ENCODE measurements at places on chromosomes 5 and 9. TPM values are rescaled to one million over a fixed set of nuclear protein-coding genes. Genes with fewer than 3 reads are reported as not detected.

NPR3 gene
- total RNA-seq = 1.2 TPM

PITX1 gene
- total RNA-seq = 29.7 TPM

SLC26A2 gene
- total RNA-seq = 22.6 TPM

TMEM8B gene
- 6.2 TPM for total RNA-seq

WDR70 gene
- total RNA-seq = 34.1 TPM

ANKRD55 gene
- under 0.01 TPM for total RNA-seq

GAS1 gene
- total RNA-seq = 12.1 TPM

GNA14 gene
- total RNA-seq = not detected

IFNA13 gene
- total RNA-seq = not detected

ECSCR gene
- total RNA-seq = 0.74 TPM

FCHSD1 gene
- total RNA-seq = 61.7 TPM

ASS1 gene
- total RNA-seq = 111 TPM

GMCL2 gene
- not detected for total RNA-seq

ACSL6 gene
- under 0.01 TPM for total RNA-seq

MARCOL gene
- not detected for total RNA-seq

COX7C gene
- total RNA-seq = 144 TPM

ANKRD34B gene
- not detected for total RNA-seq

FLT4 gene
- total RNA-seq = 0.46 TPM

NXNL2 gene
- 0.97 TPM for total RNA-seq

RNF145 gene
- total RNA-seq = 53.2 TPM

SPAG8 gene
- total RNA-seq = 0.55 TPM

PCDHGA3 gene
- 2.1 TPM for total RNA-seq

CKMT2 gene
- total RNA-seq = 3.3 TPM

CYSRT1 gene
- 0.30 TPM for total RNA-seq

NR6A1 gene
- under 0.01 TPM for total RNA-seq

PCDHB7 gene
- 0.89 TPM for total RNA-seq

LCP2 gene
- total RNA-seq = not detected

ELOVL7 gene
- total RNA-seq = not detected

SPTAN1 gene
- 280 TPM for total RNA-seq

PPP1R26 gene
- total RNA-seq = 10.4 TPM

HMCN2 gene
- 0.05 TPM for total RNA-seq

TXNDC8 gene
- total RNA-seq = not detected

SIL1 gene
- total RNA-seq = 93.1 TPM

GFRA3 gene
- not detected for total RNA-seq

JADE2 gene
- total RNA-seq = 14.3 TPM

HDHD3 gene
- total RNA-seq = 8.3 TPM

SPOCK1 gene
- 587 TPM for total RNA-seq

TYRP1 gene
- total RNA-seq = 0.46 TPM

FOXD4L6 gene
- 0.37 TPM for total RNA-seq

TLX3 gene
- total RNA-seq = not detected

SH3TC2 gene
- 1.2 TPM for total RNA-seq

SLC27A6 gene
- total RNA-seq = under 0.01 TPM

PDLIM4 gene
- 95.6 TPM for total RNA-seq

C5orf52 gene
- not detected for total RNA-seq

SPINK4 gene
- total RNA-seq = not detected

GFPT2 gene
- 233 TPM for total RNA-seq

GABRA6 gene
- not detected for total RNA-seq

DRD1 gene
- total RNA-seq = not detected
